CD4-positive, alpha-beta T cell treated with Interferon alpha-2 for 1 hour (primary cell): ENCODE measurements at places on chromosomes 7 and 10.

DNA sequence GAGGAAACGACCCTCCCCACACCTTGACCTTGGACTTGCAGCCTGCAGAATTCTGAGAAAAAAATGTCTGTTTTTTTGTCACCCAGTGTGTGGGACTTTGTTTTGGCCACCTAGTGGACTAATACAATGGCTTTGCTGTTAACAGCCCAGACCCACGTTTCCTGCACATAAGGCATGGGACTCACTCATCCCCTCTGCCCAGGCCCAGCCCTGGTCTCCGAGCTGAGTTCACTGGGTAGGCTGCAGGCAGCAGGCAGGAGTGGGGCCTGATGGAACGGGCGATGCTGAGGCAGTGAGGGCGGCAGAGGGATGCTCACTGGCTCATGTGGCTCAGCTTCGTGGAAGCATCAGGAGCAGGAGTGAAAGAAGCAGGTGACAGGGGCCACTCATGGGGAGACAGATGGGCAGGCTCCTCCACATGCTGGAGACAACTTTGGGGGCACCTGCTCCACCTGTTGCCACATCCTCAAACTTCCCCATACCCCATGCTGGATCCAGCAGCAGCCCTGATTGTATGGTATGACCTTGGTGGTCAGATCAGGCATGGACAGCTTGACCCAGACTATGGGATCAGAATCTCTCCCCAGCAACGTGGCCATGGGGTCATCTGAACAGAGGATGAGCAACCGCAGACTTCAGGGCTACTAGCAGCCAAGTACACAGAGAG lies 65.8 kb upstream of the ANTXRL start:
- no peak for DNase-seq

DNA sequence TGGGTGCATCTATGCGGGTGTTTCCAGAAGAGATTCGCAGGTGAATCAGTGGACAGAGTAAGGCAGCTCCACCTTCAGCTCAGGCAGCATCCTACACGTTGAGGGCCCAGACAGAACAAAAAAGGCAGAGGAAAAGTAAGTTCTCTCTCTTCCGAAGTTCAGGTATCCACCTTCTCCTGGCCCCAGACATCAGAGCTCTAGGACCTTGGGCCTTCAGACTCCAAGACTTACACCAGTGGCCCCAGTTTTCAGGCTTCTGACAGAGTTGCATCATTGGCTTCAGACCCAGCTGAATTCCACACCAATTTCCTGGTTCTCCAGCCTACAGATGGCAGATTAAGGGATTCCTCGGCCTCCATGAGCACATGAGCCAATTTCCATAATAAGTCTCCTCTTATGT lies 102.2 kb upstream of the GPR26 start:
- no peak for DNase-seq

DNA sequence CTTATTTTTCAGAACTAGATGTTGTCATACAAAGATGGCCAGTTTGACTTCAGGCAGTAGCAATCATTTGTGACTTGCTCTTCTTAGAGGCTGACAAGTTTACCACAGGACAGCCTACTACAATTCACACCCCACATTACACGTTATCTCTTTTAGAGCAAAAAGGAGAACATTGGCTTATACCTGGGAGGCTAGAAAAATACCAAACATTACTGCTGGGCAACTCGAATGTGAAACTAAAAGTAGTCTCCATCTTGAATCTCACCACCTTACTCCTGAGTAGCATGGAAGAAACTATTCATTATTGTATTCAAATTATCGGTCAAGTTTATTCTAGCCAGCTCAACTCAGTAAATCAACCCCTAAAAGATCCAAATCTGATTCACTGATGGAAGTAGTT lies 90.7 kb upstream of the TMEM26 start:
- no peak for DNase-seq

DNA sequence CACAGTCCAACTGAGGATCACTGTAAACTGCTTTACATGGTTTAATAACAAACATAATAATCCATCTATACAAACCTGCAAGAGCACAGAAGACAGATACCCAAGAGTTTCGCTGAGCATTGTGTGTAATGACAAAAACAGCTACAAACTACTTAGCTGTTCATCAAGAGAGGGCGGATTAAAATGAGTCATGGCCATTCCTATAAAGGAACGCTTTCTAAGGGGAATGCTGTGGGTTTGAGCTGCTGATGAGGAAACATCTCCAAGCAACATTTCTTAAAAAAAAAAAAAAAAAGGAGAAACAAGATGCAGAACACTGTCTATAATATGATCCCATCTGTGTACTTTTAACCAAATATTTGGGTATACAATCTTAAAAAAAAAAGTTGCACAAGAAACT lies 33.8 kb downstream of the VOPP1 start:
- no peak for DNase-seq

GRCh38 chr10:88028654-88029053 lies 165.2 kb downstream of the PTEN start:
- DNase-seq, result no peak

- DNase-seq, result no peak
Observed at GRCh38 chr10:18144928-18145327, 4.7 kb downstream of the CACNB2 start.

DNA sequence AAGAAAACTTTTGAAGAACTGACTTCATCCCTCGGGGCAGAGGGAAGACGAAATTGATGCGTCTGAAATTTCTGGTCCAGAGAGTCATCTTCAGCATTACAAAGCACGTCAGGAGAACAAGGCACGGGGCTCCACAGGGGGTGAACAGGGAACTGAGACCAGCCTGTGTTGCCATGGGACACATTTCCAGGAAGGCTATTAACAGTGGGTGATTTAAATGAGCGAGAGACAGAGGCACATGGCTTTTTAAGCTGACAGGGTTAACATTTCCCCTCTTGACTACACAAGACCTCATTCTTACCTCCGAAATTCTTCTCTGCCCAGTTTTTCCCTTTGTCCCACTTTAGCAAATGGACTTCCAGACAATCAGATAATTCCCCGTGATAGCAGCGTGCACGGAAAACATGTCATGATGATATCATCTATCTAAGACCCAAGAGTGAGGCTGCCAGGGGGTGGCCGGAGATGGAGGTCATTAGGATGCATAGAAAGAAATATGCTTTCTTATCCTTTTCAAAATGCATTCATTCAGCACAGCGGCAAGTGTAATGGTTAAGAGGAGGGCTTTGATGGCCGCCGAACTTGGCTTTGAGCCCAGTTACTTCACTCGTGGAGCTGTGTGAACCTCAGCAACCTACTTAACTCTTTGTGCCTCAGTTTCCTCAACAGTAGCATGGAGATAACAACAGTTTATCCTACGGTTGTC lies 248.0 kb downstream of the PRPF18 start:
- DNase-seq, result no peak

- no peak for DNase-seq
Observed at GRCh38 chr7:37118004-37118403, 330.7 kb downstream of the ELMO1 start.

- DNase-seq, result no peak
Observed at GRCh38 chr10:69333205-69333604, 54.9 kb downstream of the HK1 start.

GRCh38 chr10:69492746-69493462 lies 41.6 kb downstream of the TSPAN15 start:
- DNase-seq, result no peak

DNA sequence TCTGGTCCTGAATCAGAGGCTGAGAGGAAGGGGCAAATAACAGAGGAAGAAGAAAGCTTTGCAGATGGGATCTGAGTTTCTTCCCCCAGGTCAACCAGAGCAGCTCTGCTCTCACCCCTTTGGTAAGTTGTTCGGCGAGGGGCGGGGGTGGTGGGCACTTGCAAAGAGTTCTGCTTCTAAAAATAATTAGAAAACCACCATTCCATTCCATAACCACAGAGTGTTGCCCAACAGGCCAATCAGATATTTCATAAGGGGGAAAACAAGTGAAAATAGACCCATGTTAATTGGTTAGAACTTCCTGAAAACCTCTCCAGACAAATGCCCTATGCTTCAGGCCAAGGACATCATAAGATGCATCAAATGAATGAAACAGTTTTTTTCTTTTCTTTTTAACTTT lies 43.6 kb upstream of the R3HCC1L start:
- no peak for DNase-seq

- DNase-seq, result no peak
Observed at GRCh38 chr7:144001543-144001942, 1.4 kb downstream of the OR6B1 start.

DNA sequence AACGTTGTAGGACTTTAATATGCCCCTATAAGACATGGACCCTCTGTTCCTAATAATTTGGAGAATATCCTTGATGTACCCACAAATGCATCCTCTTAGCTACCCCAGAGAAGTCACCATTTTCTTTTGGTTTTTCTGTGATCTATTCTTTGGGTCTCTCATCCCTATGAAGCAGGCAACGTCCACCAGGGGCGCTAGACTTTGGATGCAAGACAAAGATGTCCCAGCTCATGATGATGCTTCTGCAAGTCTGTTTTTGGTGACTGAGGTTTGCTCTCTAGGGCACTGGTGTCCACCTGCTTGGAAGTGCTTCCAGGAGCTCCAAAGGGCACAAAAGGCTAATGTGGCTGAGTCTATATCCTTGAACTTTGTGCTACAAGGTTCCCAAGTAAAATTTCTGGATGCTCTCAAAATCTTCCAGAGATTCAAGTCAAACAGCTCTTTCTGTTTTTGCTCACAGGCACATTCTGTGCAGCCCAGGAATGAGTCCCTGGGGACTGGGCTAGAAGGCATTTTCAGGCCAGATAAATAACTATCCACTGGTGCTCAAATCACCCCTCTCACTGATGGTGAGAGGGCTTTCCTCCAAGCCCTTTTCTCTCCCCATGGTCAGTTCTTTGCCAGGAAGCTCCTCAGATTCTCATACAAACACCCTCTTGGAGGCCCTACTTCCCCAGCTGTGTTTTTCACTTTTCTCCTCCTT lies 166.4 kb downstream of the C7orf25 start:
- no peak for DNase-seq

- no peak for DNase-seq
Observed at GRCh38 chr7:45157653-45158401, at the start of gene RAMP3. Gene RAMP3, plus strand, starts transcription at chr7:45157791. Its CDS starts 38 bp downstream, at chr7:45157829.

GRCh38 chr7:134842886-134843430 lies 63.5 kb downstream of the CALD1 start:
- DNase-seq, result no peak

GRCh38 chr7:126436213-126436868 lies 816.4 kb downstream of the GRM8 start:
- DNase-seq, result no peak

- DNase-seq, result no peak
Observed at GRCh38 chr10:100307684-100308083, 21.2 kb upstream of the BLOC1S2 start.

- DNase-seq, result no peak
Observed at GRCh38 chr7:47596502-47597202, 14.7 kb upstream of the TNS3 start.
